Brain pericyte (primary cell): ENCODE measurements at places on chromosomes 12 and 14.

GRCh38 chr14:100067971-100068959 is 3.0 kb downstream of the EVL start:
- no peak for DNase-seq

GRCh38 chr14:27223906-27224305 is 626.1 kb upstream of the NOVA1 start:
- no peak for DNase-seq

DNA sequence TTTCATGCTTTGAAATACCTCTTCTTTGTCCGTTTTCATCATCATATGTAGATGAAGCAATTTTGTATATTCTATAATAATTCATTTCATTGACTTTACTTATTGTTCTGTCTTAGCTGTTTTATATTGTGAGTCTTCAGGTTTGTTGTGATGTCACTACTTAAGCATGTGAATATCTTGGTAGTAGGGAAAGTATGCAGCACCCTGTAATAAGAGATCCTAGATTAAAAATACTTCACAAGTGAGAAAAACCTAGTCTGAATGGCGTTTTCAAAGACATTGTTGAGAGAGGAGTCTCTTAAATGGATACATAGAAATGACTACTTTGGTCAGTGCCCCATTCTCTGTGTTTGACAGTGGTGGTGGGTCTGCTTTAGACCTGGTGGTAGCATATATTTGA is 61.4 kb downstream of the SLC16A7 start:
- no peak for DNase-seq

- DNase-seq = no peak
Observed at GRCh38 chr14:73342670-73343069, 105.4 kb downstream of the PAPLN start.

- DNase-seq = no peak
Observed at GRCh38 chr12:105167346-105167745, 59.8 kb downstream of the WASHC4 start.

GRCh38 chr14:58287607-58288042 is 10.7 kb upstream of the ARID4A start:
- DNase-seq = no peak

- no peak for DNase-seq
Observed at GRCh38 chr14:86221000-86221399, 691.1 kb downstream of the FLRT2 start.

- DNase-seq = no peak
Observed at GRCh38 chr12:92945659-92946220, 16.6 kb upstream of the EEA1 start.

DNA sequence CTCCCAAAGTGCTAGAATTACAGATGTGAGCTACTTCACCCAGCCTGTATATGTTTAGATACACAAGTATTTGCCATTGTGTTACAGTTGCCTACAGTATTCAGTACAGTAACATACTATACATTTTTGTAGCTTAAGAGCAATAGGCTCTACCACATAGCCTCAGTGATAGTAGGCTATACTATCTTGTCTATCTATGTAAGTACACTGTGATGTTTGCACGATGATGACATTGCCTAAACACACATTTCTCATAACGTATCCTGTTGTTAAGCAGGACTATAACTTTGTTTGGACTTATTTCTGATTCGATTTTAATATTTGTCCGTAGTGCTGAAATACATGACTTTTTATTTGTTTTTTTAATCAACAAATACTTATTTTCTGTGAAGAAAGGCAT is 129.2 kb downstream of the PCNX1 start:
- no peak for DNase-seq

DNA sequence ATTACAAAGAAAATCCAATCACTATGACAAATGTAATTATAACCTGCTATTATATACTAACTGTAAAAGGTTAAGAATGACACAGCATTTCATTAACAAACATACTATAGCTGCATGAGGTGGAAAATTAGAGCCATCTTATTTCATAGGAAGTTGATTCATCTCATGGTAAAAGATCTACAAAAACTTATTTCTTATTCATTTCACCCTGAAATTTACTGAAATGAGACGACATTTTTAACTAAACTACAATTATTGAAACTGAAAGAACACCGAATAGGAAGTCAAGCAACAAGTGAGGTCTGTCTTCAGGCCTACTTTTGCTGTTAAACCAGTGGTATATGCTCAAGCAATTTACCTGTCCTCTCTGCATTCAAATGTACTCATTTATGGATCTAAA is 87.2 kb downstream of the CEP83 start:
- no peak for DNase-seq

DNA sequence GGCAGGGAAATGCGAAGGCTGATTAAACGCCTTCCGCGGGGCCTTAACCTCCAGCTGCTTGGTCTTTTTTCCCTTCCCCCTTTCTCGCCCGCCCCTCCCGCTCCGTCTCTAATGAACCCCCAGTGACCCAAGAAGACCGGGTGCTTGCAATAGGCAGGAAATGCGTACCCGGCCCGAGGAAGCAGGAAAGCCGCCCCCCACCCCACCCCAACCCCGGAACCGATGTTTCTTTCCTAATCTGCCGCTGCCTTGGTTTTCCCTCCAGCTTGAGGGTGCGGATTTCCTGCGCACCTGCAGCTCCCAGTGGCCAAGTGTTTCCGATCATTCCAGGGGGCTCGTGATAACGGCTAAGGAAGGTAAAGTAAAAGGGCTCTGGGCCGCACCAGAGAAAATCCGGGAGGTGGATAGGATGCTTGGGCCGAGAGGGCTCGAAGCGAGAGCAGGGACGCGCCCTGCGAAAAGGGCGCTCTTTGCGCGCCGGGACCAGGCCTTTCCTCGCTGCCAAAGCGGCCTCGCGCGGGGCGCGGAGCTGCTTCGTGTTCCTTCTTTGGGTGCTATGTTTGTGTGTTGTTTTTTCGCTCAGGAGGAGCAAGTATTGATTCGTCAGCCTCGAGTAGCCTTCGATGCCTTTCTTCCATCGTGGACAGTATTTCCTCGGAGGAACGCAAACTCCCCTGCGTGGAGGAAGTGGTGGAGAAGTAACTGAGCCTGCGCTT is 983 bp downstream of the MYF6 start:
- no peak for DNase-seq
